Activated CD4-positive, alpha-beta memory T cell treated with anti-CD3 and anti-CD28 coated beads, Interleukin-2, amount 10 ng/mL, durations not matched to agents 7 days and 5 days (primary cell): ENCODE measurements at places on chromosomes 2 and 18.

DNA sequence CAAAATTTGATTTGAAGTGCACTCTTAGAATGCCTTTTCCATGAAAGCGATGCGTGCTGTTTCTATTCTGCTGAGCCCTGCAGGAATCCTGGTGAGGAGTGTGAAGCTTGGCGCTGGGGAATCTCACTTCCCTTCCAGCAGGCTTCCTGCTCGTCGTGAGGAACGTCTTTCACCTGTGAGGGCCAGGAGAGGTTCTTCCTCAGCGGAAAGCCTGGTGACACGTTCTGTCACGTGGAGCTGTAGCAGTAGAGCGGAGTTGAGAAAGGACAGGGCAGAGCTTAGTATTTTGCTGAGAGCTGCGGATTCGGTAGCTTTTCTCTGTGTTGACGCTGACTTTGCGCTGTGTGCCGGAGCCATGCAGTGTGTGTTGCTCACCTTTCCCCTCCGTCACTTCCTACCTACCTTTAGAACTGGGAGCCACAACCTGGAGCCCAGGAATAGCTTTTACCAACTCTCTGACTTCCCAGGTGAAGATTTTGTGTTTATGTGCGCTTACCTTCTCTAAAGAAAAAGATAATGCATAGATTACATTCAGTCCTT is 294.8 kb downstream of the PTGR3 start:
- no peaks in the 10 kb centered on the region for H3K27me3 ChIP-seq
- no peak overlapping the region for H3K27ac ChIP-seq
- H3K4me3 ChIP-seq = no peak overlapping the region
- DNase-seq = no peak

- H3K27me3 ChIP-seq = peaks cover 5% of the 10 kb centered on the region
- no peak for DNase-seq
Observed at GRCh38 chr2:101311696-101312017, 3.2 kb upstream of the RNF149 start.

DNA sequence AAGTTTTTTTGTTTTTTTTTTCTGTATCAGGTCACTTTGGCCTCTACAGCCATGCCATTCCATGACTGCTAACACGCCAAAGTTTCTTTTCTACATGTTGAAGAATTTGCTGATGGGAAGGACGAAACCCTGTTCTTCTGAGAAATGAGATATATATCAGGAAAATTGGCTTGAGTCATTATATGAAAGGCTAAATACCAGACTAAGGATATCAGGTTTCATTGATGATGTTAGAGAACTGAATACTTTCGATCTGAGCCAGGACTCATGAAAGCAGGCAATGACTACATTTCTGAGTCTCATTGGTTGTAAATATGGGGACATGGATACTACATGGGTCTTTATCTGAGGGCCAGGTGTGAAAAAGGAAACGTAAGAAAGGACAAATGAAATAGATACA is 181.4 kb downstream of the OSR1 start:
- no peaks in the 10 kb centered on the region for H3K4me1 ChIP-seq
- H3K36me3 ChIP-seq = no peaks in the 10 kb centered on the region
- no peak overlapping the region for H3K27ac ChIP-seq
- DNase-seq = no peak
- no peaks in the 10 kb centered on the region for H3K27me3 ChIP-seq
- no peak overlapping the region for H3K4me3 ChIP-seq

DNA sequence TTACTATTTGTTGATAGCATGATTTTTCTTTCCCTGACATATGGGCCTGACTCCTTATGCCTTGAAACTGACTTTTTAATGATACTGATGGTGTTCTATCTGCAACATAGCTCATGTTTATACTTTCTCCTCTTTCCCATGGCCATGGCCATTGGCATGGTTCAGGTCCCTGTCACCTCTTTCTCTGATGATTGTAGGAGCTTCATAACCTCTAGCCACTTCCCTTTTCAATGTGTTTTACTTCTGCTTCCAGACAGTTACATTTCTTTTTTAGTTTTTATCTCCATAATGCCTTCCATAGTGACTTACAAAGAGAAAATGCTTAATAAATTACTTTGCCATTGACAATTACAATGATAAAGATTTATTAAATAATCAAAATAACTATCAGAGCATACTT is 177.9 kb upstream of the SETBP1 start:
- no peak for DNase-seq
- no peaks in the 10 kb centered on the region for H3K27me3 ChIP-seq
- no peaks in the 10 kb centered on the region for H3K36me3 ChIP-seq
- no peak overlapping the region for H3K27ac ChIP-seq

GRCh38 chr2:26537826-26538475 is 60.0 kb upstream of the OTOF start:
- H3K36me3 ChIP-seq = no peaks in the 10 kb centered on the region
- no peak for DNase-seq
- H3K27ac ChIP-seq = no peak overlapping the region
- peaks cover 6% of the 10 kb centered on the region for H3K27me3 ChIP-seq
- H3K4me3 ChIP-seq = no peak overlapping the region

DNA sequence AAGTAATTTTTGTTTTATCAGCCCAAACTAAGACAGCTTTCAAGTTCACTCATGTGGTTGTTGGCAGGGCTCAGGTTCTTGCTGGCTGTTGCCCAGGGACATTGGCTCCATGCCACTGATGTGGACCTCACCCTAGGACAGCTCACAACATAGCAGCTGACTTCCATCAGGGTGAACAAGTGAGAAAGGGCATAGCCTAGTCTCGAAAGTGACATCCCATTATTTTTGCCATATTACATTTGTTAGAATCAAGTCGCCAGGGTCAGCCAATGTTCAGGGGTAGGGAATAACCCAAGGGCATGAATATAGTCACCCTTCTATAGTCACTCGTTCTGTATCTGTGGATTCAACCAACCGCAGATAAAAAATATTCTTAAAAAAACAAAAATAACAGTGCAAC is 10.7 kb upstream of the CWC22 start:
- no peak for DNase-seq
- no peak overlapping the region for H3K27ac ChIP-seq

DNA sequence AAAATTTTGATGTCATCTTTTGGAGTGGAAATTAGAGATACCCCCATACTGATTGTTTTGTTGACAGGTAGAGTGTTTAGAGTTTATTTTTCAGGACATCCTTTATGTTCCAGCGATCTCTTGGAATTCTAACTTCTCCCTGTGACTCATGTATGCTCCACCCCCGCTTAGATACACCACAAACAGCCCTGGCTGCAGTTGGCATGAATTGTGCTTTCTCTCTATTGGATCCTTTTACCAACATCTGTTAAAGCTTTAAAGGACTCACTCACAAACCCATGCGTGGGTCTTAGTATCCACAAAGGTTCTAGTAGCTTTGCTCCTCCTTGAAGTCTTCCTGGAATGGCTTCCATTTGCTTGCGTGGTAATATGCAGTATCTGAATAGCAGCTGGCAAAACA is 409.5 kb upstream of the POU3F3 start:
- H3K27me3 ChIP-seq = no peaks in the 10 kb centered on the region
- no peak overlapping the region for H3K4me3 ChIP-seq
- no peaks in the 10 kb centered on the region for H3K36me3 ChIP-seq
- no peak for DNase-seq
- no peak overlapping the region for H3K27ac ChIP-seq

GRCh38 chr2:120831086-120831485 is 95.4 kb downstream of the GLI2 start:
- H3K27me3 ChIP-seq = peaks cover 2% of the 10 kb centered on the region
- no peaks in the 10 kb centered on the region for H3K36me3 ChIP-seq
- H3K4me3 ChIP-seq = no peak overlapping the region
- DNase-seq = no peak

DNA sequence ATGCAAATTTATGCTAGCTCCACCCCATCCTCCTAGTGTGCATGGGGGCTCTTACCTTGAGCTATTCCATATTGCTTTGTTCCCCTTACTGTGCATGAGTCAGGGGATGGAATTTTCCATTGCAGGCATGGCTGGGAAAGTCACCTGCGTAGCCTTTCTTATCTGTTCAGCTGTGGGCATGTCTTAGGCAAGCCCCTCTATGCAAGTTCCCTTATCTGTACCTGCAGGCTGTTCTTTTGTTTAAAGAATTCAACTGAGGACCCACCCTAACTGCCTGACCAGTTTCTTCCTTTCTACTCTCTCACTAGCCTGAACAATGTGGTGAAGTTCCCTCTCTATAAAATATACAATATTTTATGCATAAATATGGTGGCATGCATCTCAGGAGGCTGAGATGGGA is 54.2 kb upstream of the CDCA7 start:
- DNase-seq = no peak
- H3K36me3 ChIP-seq = peaks cover 3% of the 10 kb centered on the region
- no peak overlapping the region for H3K4me3 ChIP-seq
- H3K4me1 ChIP-seq = peaks cover 3% of the 10 kb centered on the region
- no peak overlapping the region for H3K27ac ChIP-seq

GRCh38 chr2:24831221-24832072 is 38.2 kb downstream of the CENPO start:
- H3K4me3 ChIP-seq = no peak overlapping the region
- H3K27ac ChIP-seq = no peak overlapping the region
- DNase-seq = no peak
- H3K36me3 ChIP-seq = peaks cover 23% of the 10 kb centered on the region
- peaks cover 11% of the 10 kb centered on the region for H3K4me1 ChIP-seq

DNA sequence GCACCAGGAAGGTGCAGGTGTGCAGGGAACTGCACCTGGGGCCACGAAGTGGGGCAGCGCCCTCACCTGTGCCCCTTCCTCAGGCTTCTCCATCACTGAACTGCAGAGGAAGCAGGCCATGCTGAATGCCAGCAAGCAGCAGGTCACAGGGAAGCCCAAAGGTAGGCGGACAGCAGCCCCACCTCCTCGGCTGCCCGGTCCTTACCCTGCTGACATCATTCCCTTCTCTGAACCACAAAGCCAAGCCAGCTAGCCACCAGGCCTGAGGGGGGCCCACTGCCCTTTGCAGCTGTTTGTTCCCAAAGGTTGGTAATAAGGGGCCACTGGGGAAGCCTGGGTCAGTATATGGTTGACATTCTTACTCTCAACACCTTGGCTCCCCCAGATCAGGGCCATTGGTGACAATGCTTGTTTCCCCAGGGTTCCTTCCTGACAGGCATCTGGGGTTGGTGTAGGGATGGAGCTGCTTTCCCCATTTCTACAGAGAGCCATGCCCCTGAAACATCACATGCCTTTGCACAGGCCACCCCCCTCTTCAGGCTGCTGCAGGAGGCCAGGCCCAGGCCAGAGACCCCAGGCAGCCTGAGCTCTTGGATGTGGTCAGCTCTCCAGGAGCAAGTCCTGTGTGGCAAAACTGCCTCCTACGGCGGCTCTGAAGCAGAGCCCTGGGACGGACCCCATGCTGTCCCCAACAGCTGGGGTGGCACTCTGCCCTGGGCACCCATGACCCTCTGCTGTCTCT is 47.8 kb downstream of the FAM168B start:
- H3K27ac ChIP-seq = no peak overlapping the region
- H3K4me3 ChIP-seq = no peak overlapping the region
- no peaks in the 10 kb centered on the region for H3K27me3 ChIP-seq
- H3K4me1 ChIP-seq = peaks cover 21% of the 10 kb centered on the region
- DNase-seq = no peak

GRCh38 chr2:197455428-197455827 is 2.1 kb downstream of the COQ10B start:
- no peak for DNase-seq
- H3K36me3 ChIP-seq = peaks cover 18% of the 10 kb centered on the region
- H3K27me3 ChIP-seq = no peaks in the 10 kb centered on the region
- H3K4me1 ChIP-seq = peaks cover 47% of the 10 kb centered on the region
- no peak overlapping the region for H3K4me3 ChIP-seq

GRCh38 chr2:71100195-71100964 is 29.6 kb downstream of the MCEE start:
- DNase-seq = peak; percentile 44
- H3K27ac ChIP-seq = no peak overlapping the region
- H3K36me3 ChIP-seq = no peaks in the 10 kb centered on the region
- no peaks in the 10 kb centered on the region for H3K4me1 ChIP-seq

DNA sequence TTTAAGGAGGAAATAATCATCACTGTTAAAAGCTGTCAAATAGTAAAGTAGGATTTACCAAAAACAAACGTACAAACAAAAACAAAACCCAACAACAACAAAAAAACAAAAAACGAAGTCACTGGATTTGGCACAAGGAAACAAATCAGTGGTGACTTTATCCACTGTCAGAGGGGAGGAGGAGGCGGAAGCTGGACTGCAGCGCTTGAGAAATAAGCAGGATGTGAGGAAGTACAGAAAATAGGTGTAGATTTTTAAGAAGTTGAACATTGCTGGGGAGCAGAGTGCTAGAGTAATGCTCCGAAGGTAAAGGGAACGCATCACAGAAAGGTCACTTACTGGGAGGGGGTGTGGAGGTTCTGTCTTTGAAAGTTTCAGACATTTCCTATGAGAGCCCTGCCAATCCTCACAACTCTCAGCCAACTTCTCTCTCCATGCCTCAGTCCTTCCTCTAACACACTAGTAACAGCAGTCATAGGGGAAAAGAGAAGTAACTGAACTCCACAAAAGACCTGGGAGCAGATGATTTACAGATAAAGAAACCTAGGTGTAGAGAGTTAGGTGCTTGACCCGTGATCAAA is 220.2 kb upstream of the SMAD7 start:
- no peaks in the 10 kb centered on the region for H3K36me3 ChIP-seq
- H3K27me3 ChIP-seq = no peaks in the 10 kb centered on the region
- no peak for DNase-seq
- H3K4me1 ChIP-seq = peaks cover 46% of the 10 kb centered on the region
- H3K27ac ChIP-seq = no peak overlapping the region

GRCh38 chr2:150335596-150335995 is 151.9 kb downstream of the RND3 start:
- H3K27me3 ChIP-seq = no peaks in the 10 kb centered on the region
- H3K27ac ChIP-seq = no peak overlapping the region
- no peak overlapping the region for H3K4me3 ChIP-seq

- H3K36me3 ChIP-seq = peaks cover 55% of the 10 kb centered on the region
- peak overlapping the region; percentile 66 for H3K27ac ChIP-seq
- peak overlapping the region; percentile 22 for H3K4me3 ChIP-seq
- H3K27me3 ChIP-seq = no peaks in the 10 kb centered on the region
Observed at GRCh38 chr2:9594366-9595054, 36.3 kb downstream of the YWHAQ start.

- H3K4me1 ChIP-seq = peaks cover 73% of the 10 kb centered on the region
- peak; percentile 52 for DNase-seq
- peak overlapping the region; percentile 80 for H3K27ac ChIP-seq
- H3K36me3 ChIP-seq = peaks cover 42% of the 10 kb centered on the region
- H3K4me3 ChIP-seq = no peak overlapping the region
Observed at GRCh38 chr2:197159661-197160211, 150.8 kb downstream of the ANKRD44 start.

- peaks cover 4% of the 10 kb centered on the region for H3K27me3 ChIP-seq
- H3K27ac ChIP-seq = no peak overlapping the region
- DNase-seq = no peak
Observed at GRCh38 chr18:23856466-23857163, 157.9 kb upstream of the TTC39C start.

GRCh38 chr2:106882673-106883072 is 3.3 kb downstream of the ST6GAL2 start:
- H3K4me1 ChIP-seq = peaks cover 2% of the 10 kb centered on the region
- DNase-seq = no peak
- H3K36me3 ChIP-seq = no peaks in the 10 kb centered on the region
- H3K4me3 ChIP-seq = no peak overlapping the region
- H3K27me3 ChIP-seq = peaks cover 25% of the 10 kb centered on the region
